Melanocyte of skin (primary cell): ENCODE measurements at places on chromosomes 13 and 19. TPM values are rescaled to one million over a fixed set of nuclear protein-coding genes. Genes with fewer than 3 reads are reported as not detected.

Gene CATSPERD
- not detected in 2 replicates for total RNA-seq

Gene CLEC11A
- total RNA-seq = 21.7 and 25.0 TPM in 2 replicates

Gene C19orf67
- not detected in 2 replicates for total RNA-seq

Gene SIAH3
- not detected in 2 replicates for total RNA-seq

Gene RFX1
- total RNA-seq = 3.0 and 3.5 TPM in 2 replicates

Gene VSTM2B
- 0.93 TPM in 1 of 2 replicates, not detected in the other for total RNA-seq

Gene ARRDC2
- total RNA-seq = 6.8 and 8.0 TPM in 2 replicates

Gene EFNA2
- not detected in 2 replicates for total RNA-seq

Gene KLK14
- total RNA-seq = 0.31 and 0.33 TPM in 2 replicates

Gene ENOX1
- total RNA-seq = 1.7 and 3.1 TPM in 2 replicates

Gene LCP1
- 2.9 and 3.7 TPM in 2 replicates for total RNA-seq

Gene PSG11
- total RNA-seq = not detected in 2 replicates

Gene EXOC3L2
- total RNA-seq = 0.34 TPM in 1 of 2 replicates, not detected in the other

Gene CALR3
- total RNA-seq = not detected in 2 replicates

Gene RGCC
- total RNA-seq = 0.34 and 3.6 TPM in 2 replicates

Gene NLRP11
- not detected in 2 replicates for total RNA-seq

Gene ZNF90
- 0.69 and 1.5 TPM in 2 replicates for total RNA-seq

Gene RTBDN
- total RNA-seq = not detected in 2 replicates

Gene ZSWIM9
- total RNA-seq = 2.7 and 3.1 TPM in 2 replicates

Gene BST2
- 15.6 and 95.3 TPM in 2 replicates for total RNA-seq

Gene MIA
- 15.5 and 61.4 TPM in 2 replicates for total RNA-seq

Gene GPR12
- not detected in 2 replicates for total RNA-seq

Gene LIPE
- 14.0 and 27.0 TPM in 2 replicates for total RNA-seq

Gene AZU1
- not detected in 2 replicates for total RNA-seq

Gene C13orf42
- total RNA-seq = not detected in 2 replicates

Gene PSG2
- total RNA-seq = not detected in 2 replicates

Gene EFNB2
- 10.3 and 29.5 TPM in 2 replicates for total RNA-seq

Gene ATP1A3
- not detected in 2 replicates for total RNA-seq

Gene RASL11A
- 1.0 and 1.5 TPM in 2 replicates for total RNA-seq

Gene UGGT2
- 25.1 and 52.7 TPM in 2 replicates for total RNA-seq

Gene FXYD5
- total RNA-seq = 11.7 and 20.7 TPM in 2 replicates

Gene PSG1
- total RNA-seq = 0.36 TPM in 1 of 2 replicates, not detected in the other

Gene GJA3
- total RNA-seq = 4.5 and 9.0 TPM in 2 replicates

Gene ZNF543
- total RNA-seq = 12.3 and 12.7 TPM in 2 replicates

Gene ZNF177
- 0.33 and 0.62 TPM in 2 replicates for total RNA-seq

Gene COX7A1
- 2.1 and 5.5 TPM in 2 replicates for total RNA-seq

Gene NDUFA13
- 161 and 205 TPM in 2 replicates for total RNA-seq

Gene ZNF100
- 6.7 and 7.9 TPM in 2 replicates for total RNA-seq

Gene LGALS13
- total RNA-seq = not detected in 2 replicates

Gene PNPLA6
- total RNA-seq = 82.6 and 125 TPM in 2 replicates

Gene ZNF460
- total RNA-seq = 51.0 and 65.9 TPM in 2 replicates

Gene LILRB5
- total RNA-seq = not detected in 2 replicates

Gene TTC9B
- not detected in 2 replicates for total RNA-seq

Gene FCAR
- not detected in 2 replicates for total RNA-seq

Gene ZNF667
- total RNA-seq = 5.5 and 7.3 TPM in 2 replicates

Gene CYP4F3
- total RNA-seq = not detected in 2 replicates

Gene CAMSAP3
- under 0.01 TPM in 1 of 2 replicates, not detected in the other for total RNA-seq

Gene LIM2
- not detected in 2 replicates for total RNA-seq

Gene TRIP10
- total RNA-seq = 24.8 and 27.6 TPM in 2 replicates

Gene MBD3L2
- total RNA-seq = not detected in 2 replicates

Gene PSG3
- not detected in 2 replicates for total RNA-seq

Gene PCDH9
- 2.0 and 5.7 TPM in 2 replicates for total RNA-seq

Gene IZUMO2
- total RNA-seq = not detected in 2 replicates

Gene TMEM150B
- not detected in 2 replicates for total RNA-seq

Gene FRY
- 2.0 and 3.9 TPM in 2 replicates for total RNA-seq

Gene ZNF99
- total RNA-seq = not detected in 2 replicates

Gene ZNF575
- total RNA-seq = not detected in 2 replicates

Gene ATP8B3
- 1.7 and 4.0 TPM in 2 replicates for total RNA-seq

Gene IGFL4
- total RNA-seq = 0.33 and 1.2 TPM in 2 replicates
